ENCODE measurements at places on chromosomes 6 and 20.

DNA sequence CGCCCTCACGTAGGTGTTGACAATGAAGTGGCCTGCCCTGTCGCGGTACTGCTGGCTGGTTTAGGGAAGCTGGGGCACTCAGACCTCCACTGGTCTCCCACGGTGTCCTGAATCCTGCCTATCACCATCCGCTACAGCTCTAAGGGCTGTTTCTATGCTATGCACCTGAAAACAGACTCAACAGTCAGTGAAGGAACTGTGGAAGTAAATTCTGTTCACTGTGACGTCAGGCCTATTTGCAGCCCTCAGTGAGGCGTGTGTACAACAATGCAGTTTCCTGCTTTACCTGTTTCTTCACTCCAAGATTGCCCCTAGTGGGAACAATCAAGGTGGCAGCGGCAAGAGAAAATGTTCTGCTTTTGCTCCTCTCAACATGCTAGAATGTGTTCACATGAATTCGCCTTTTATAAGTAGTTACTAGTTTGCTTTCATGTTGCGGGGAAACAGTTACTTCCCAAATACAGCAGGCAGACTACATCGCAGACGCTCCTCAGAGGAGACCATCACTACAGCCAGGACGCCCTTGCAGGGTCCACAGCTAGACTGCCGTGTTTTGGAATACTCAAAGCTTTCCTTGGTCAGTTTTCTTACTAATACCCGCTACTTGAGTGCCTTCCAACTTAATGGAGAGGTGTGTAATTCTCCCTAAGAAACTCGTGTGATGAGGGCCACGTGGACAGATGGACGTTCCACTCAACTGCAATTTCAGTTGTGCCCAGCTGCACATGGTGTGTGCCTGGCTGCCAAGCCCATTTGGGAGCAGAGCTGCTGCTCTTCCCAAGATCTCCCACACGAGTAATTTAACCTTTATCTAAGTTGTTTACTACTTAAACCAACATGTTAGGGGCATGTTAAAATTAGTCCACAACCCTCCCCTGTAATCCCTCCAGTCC is 25.4 kb downstream of the DIDO1 start:
- peak; percentile 83 for DNase-seq

- no peak for DNase-seq
Observed at GRCh38 chr6:24051942-24052589, 73.9 kb upstream of the NRSN1 start.

- no peak for DNase-seq
Observed at GRCh38 chr20:33894798-33895197, 83.7 kb downstream of the CHMP4B start.

DNA sequence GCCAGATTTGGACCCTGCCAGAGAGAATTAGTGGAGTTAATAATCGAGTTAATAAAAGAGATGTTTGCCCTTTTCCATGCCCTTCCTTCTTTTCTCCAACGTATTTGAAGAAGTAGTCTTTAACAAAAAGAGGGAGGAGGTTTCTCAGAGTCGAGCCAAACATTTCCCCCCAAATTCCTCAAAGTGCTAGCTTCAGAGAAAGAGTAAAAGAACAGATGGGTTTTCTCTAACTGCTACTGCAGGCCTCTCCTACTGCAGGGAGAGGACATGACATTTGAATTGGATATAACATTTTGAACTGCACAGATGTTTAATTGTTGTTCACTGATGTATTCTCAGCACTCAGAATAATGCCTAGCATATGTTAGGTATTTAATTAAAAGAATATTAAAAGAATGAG is 25.5 kb downstream of the RWDD2A start:
- no peak for DNase-seq

- no peak for DNase-seq
Observed at GRCh38 chr6:52249078-52249477, 4.8 kb upstream of the IL17F start.

DNA sequence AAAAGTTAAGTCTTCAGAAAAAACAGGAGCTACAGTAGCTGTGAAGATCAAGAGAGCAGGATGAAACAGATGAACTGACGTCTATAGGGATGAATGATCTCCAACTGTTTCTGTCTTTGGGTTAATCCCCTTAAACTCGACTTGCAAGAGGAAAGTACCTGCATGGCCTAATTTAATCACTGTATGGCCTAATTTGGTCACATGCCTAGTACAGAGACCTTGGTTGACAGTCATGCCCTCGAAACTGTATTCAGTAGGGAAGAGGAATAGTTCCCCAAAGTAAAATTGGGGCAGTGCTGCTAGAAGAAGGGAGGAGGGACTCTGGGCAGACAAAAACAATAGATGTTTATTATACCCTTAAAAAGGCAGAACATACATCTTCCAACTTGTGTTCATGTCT is 10.0 kb upstream of the SMAP1 start:
- DNase-seq, result no peak

DNA sequence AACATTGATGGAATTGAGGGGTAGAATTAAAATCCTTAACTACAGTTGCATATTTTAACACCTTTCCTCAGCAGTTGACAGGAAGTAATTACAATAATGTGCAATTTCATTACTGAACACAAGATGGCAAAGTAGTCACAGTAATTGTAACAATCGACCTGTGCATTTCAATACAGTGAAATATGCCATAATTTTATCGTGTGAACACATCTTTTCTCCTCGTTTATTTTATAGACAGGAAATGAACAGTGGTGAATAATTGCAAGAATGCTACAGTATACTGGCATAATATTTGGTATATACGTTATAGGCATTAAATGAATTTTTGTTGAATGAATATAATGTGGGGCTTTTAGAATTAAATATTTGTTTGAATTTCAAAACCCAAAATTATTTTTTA is 25.0 kb downstream of the CYB5R4 start:
- DNase-seq, result peak; percentile 30

GRCh38 chr20:3744806-3745685 is 12.6 kb downstream of the HSPA12B start:
- DNase-seq, result peak; percentile 96

Data from HuH-7 (cell line).